ENCODE measurements at places on chromosomes 2 and 18.

DNA sequence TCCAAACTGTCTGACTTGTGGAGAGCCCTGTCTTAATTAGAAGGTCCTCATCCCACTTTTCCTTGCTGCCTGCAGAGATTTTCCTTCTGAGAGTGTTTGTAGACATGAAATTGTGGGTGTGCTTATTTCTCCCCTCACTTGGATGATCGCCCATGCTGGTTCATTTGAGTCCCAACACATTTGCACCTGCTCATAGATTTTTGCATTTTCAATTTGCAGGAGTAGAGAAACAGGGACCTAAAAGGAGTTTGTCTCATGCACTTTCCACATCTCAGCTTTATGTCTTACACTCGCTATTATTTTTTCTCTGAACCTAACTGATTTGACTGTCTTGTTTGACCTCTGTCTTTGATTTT is 33.2 kb upstream of the FHL2 start:
- no peak for DNase-seq

DNA sequence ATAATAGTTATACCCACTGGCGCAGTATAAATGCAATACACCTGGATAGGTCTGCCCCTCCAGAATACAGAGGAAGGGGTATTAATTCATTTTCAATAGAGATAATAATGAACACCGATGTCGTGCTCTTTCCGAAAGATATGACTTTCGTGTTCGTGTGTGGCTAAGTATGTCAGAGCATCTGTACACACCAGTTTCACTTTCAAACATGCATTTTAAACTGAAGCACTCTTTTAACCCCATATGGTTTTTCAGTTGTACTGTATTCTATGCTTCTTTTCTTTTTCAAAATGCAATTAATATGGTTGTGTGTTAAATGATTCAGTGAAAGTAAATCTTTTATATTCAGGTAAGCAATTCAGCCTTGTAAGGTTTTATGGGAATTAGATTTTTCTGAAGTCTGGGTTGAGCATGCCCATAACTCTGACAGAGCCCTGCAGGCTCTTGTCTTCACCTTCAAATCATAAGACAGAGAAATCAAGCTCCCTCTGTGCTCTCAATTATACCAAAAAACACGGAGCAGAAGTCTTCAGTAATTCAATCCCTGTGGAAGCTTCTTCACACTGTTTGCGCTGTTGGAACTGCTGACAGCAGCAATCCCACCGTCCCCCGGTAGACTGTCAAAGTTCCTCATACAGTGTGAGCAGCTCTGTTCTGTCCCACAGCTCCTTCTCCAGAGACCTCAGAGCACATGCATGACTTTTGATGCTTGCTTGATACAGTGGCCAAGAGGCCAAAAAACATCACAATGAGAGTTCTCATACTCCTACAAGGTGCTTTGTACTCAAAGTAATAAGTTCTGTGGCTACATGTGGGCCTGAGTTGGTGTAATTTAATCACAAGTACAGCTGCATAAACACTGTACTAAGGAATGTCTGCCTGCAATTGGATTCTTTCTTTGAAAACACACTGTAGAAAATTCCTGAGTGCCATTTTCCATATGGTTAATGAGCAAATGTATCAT is 186.8 kb downstream of the ZNF521 start:
- DNase-seq: no peak

DNA sequence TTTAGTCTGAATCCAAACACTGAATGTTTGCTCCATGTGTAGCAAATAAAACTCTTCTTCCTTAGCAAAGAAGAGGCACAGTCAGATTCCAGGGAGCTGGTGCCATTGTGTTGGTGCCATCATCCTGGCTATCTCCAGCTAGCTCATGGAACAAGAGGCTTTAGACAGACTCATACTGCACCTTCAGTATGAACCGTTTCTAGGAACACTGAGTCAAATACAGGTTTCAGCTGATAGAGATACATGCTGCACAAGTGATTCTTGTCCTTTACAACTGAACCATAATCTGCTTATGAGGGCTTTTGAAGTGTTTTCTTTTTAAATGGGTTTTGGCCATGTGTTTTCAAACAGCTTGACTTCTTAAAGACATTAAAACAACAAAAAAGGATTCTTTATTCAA is 57.9 kb downstream of the DYNC1I2 start:
- DNase-seq: no peak

DNA sequence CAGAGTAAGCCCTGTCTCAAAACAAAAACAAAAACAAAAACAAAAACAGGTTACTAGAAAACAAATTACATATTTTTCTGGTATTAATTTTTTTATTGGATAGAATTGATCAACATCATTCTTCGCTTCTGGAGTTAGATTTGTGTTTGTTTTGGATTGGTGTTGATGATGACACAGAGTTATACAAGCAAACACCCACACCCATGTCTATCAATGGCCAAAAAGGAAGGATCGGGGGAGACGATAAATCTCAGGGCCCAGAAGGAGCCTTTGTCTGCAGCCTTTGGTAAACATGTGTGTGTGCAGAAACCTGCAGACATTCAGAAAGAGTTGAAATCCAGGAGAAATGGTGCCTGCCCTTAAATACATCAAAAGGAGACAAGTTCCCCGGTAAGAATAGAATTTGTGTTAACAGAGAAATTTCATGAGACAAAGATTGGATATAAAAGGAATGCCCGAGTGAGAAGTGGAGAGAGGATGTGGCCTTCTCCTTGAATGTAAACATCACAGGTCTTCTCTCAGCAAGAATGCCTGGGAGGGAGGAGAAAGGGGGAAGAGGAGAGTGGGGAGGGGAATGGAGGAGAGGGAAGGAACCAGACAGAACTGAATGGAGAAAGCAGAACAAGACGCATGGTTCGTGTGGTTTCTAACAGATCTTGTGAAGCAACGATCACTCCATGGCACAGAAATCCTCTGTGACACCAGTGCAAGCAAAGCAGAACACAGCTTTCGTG is 40.4 kb upstream of the TMEM178A start:
- no peak for DNase-seq

DNA sequence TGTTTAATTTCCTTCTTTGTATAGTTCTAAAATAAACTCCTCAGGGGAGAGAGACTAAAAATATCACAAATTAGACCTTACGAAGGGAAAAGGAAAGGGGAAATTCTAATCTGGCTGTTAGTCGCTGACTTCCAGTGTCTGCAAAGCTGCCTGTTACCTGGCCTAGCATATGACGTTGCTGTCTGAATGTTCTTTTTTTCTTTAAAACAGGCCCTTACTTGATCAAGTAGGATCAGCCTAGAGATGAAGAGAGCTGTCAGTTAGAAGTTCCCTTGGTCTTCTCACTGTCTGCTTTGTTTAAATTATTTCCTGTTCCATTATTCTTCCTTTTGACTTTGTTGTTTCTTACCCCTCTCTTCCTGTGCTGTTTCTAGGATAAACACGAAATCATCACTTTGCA is 11.2 kb downstream of the NCK2 start:
- no peak for DNase-seq

DNA sequence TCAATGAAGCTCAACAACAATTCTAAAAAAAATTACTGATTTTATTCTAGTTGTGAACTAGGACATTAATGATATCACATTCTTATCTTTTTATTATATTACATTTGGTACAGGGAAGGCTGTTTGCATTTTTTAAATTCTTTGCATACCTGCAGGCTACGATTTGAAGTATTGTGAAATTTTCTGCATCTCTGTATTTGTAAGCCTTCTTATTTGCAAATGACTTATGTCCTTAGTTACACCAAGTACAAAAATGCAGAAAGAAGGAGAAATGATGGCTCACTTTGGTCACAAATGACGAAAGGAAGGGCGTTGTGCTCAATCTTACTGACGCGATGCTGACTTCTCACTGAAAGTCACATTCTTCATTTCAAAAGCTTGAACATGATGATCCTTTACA is 227.5 kb upstream of the SOX11 start:
- no peak for DNase-seq

DNA sequence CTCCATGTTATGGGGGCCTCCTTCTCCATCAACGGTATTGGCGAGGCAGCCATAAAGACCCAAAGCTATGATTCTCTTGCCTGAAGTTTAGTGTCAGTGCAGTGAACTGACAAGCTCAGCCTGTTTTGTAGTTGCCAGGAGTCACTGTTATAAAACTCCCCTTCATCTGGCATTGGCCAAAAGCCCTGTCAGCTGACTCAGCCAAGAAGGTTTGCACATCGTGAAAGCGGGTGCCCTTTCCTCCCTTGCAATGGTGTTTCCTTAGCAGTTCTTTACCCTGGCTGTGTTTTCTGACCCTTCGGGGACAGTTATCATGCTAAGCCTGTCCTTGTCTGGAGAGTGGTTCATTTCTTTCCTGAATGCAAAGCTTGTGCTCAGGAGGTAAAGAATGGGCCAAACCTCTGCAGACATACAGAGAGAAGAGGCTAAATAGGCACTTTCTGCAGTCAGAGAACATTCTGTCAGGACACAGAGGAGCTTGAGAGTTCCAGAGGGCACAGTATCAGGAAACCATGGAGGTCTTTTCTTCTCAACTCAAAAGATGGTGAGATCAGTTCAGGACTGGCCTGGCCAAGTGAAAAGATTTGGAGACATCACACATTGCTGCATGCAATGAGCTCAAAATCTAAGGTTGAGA is 414.2 kb downstream of the ZNF521 start:
- no peak for DNase-seq

DNA sequence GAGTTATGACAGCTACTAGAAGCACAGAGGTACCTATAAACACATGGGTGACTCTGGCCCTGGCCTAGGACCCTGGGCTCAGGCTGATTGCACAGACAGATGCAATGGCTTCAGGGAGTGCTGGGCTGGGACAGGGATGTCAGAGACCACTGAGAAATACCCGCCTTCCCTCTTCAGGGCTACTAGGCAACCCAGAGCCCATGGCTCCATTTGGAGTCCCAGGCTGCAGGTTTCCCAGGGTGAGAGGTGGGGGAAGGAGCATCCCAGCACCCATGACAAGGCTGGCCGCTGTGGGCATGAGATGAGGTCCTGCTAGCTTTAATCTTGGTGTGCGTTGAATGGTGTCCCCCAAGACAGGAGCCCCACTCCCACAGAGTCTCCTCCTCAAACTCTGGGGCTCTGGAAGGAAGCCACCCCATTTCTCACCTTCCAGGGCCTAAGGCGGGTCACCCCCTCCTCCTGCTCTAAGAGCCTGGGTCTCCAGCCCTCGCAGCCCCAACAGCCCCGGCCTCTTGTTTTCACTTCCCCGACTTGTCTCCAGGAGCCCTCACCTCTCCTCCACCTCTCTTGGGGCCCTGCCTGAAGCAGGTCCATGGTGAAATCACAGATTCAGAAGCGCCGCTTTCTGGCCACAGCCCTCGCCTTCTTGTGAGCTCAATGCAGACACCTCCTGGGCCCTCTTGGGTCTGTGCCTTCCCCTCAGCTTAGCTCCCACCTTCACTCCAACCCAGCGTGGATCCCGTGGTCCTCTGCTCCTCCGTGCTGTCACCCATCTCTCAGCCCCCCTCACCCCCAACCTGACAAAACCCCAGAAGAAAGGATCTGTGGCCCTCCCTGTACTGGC is 41.4 kb downstream of the EMX1 start:
- DNase-seq: no peak

DNA sequence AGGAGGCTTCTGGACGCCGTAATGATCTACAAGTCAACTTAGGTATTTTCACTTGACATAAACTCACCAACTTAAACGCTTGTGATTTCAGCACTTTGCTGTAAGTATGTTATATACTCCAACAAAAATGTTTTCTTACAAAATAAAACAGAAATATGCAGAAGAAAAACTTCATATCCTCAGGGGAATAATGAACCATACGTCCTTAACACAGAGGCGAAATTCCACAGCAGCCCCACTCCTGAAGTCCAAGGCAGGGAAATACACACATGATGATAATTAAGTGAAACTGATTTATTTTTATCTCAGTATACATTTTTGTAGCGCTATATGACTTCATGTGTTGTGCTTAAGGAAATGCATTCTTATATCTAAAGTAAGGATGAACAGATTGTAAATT is 335.4 kb upstream of the VWC2L start:
- no peak for DNase-seq

DNA sequence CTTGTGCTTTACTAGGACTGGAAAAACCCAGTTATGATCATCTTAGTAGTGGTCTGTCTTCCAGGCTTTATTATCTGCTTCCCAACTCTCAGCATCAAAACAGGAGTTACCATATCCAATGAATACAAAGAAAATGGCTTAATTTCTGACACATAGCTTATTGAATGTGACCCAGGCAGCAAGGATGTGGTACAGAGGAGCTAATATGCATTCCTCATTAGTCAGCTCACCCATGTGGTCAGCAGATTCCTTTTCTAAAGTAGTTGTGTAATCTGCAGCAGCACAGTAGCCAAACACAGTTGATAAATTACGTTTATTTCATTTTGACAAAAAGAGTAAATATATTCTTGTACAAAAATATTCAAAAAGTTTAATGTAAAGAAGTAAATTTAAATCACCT is 43.6 kb downstream of the TSPYL6 start:
- DNase-seq: no peak

- DNase-seq: no peak
Observed at GRCh38 chr2:200796561-200796960, 15.1 kb upstream of the BZW1 start.

DNA sequence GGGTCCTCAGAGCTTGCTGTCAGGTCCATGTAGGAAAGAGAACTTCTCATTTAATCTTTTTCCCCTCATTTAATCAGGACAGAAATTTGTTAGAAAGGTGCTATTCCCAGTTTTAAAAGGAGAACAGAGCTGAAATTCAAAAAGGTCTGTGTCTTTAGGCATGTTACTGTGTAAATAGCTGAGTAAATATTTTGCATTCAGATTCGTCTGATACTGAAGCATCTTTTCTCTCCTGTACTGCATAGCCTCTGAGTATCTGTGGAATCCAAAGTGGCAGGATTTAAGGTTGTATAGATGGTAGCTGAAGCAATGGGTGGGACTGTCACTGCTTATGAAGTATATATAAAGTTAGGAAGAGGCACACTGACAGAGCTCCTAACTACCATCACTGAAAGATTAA is 9.0 kb downstream of the PTPN4 start:
- no peak for DNase-seq

DNA sequence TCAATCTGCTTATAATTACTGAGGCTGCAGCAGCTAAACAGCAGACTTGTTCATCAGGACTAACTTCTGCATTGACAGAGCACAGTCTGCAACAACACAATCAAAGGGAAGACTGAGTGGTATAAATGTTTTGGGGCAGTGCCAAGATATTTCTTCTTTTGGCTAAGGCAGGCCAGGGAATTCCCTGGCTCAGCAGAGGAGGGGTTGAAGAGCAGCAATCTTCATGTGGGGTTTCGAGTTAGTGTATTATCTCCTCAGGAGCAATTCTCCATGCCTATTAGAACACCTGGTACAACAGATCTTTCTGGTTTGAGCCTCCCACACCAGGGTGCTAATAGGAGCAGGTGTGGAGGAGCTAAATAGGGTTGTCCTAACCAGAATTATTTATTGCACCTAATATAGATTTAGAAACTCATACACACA is 103.0 kb upstream of the STK17B start:
- DNase-seq: no peak

Data from SK-N-SH (cell line).